ENCODE measurements at places on chromosomes 5 and 9.

GRCh38 chr5:18216016-18216415, 581.8 kb downstream of the TAF11L14 start:
- DNase-seq = no peak

DNA sequence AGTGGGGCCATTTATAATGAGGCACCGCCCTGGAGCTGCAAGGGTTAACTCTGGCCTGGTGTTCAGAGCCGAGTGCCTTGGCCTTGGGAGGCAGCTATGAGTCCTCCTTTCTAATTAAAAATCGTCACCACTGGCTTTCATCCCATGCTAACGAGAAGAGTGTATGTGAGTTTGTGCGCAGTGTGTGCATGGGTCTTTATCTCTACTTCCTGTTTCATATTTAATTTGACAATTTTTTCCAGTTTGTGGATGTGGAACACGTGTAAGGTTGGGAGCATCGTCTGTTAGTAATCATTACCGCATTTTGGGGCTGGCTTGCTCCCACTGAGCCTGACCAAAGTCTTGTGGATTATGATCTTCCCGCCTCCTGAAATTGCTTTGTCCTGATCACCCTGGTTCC, 76.4 kb downstream of the NDFIP1 start:
- DNase-seq = no peak

- no peak for DNase-seq
These were observed 55.3 kb upstream of the MTAP start for GRCh38 chr9:21747175-21747574.

DNA sequence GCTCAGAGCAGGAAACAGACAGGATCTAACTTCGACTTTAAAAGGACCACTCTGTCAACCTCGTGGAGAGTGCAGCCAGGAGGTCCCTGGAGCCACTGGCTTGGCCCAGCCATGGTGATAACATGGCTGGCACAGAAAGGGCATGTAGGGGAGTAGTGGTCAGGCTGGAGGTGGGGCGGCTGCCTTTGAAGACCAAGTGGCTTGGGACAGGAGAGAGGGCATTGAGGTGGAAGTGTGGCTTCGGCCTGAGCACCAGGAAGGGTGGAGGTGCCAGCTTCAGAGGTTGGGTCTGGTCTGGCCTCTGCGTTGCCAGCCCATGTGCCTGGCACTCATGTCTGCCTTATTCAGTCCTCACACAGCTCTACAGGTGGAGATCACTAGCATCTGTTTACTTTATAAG, 270.0 kb downstream of the NSG2 start:
- DNase-seq = no peak

- no peak for DNase-seq
These were observed 266.1 kb downstream of the SMARCA2 start for GRCh38 chr9:2281031-2281802.

DNA sequence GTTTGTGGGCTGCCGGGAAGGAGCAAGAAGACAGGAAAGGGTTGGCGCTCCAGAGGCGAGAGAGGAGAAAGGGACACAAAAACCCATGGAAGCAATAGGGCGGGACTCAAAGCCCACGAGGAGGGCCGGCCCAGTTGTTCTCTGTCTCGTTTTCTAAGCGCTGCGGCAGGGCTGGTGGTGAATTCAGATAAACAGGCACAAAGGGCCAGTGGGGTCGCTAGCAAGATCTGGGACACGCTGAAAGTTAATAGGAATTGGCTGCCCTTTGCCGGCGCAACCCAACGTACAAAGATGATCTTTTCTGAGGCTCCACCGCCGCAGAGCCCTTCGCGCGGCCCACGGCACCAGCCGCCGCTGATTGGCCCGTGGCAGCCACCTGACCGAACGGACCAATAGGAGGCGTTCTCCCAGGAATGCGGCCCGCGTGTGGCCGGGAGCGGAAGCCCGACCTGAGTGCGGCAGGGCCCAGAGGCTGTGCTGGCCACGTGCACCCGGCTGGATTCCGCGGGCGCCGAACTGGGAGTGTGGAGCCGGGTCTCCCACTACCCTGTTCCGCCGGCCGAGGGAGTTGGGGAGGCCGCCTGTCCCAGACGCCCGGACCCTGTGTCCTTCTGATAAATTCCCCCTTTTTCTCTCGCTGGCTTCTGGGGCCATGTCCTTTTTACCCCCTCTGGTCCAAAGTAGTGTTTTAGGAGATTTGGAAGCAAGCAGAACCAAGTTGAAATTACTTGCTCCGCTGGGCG, 16.8 kb upstream of the NSD1 start:
- DNase-seq = peak; percentile 75

- DNase-seq = no peak
These were observed 79.7 kb downstream of the THBS4 start for GRCh38 chr5:80114860-80115259.

- no peak for DNase-seq
These were observed 17.9 kb downstream of the SLCO4C1 start for GRCh38 chr5:102278231-102278630.

GRCh38 chr9:110332766-110333165, 4.9 kb downstream of the TXNDC8 start:
- no peak for DNase-seq

DNA sequence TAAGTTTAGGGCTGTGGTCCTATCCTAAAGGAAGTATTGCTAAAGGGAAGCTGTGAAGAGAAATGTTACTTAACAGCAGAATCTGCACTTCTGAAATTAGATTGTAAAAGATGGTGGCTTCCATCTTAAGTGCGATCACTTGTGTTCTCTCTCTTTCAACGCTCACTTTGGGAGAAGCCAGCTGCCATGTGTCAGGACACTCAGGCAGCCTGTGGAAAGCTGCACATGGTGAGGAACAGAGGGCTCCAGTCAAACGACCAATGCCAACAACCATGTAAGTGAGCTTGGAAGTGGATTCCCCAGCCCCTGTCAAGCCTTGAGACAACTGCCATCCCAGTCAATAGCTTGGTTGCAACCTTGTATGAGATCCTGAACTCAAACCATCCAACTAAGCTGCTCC, 51.7 kb upstream of the GLRX start:
- DNase-seq = no peak

- no peak for DNase-seq
These were observed 8.7 kb downstream of the CLTB start for GRCh38 chr5:176407456-176408251.

DNA sequence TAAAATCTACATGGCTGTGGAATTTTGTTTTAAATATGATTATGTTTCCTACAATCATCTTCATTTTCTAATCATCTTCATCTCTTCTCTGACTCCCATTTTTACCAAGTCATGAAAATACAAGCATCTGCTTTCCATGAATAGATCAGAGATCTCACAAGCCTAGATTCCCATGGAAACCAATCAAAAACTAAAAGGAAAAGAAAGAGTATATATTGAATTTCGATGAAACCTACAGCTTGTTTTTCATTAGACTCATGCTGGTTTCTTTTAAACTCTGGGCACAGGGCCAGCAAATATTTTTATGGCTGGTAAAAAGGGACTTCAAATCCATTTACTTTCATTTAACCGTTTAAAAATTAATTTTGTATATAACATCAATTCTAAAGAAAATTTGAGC, 51.2 kb downstream of the INVS start:
- DNase-seq = no peak

DNA sequence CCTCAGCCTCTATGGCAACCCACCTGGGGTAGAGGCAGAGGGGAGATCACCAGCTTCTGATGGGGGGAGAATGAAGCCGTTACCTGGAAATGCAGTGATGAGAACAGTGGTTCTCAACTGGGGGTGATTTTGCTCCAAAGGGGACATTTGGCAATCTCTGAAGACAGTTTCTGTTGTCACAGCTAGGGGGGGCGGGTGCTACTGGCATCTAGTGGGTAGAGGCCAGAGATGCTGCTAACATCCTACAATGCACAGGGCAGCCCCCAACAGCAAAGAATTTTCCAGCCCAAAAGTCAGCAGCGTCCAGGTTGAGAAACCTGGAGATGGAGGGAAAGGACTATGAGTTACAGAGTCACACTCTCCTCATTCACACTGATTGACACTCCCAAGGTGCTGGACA, 84.5 kb downstream of the FGF1 start:
- DNase-seq = no peak

DNA sequence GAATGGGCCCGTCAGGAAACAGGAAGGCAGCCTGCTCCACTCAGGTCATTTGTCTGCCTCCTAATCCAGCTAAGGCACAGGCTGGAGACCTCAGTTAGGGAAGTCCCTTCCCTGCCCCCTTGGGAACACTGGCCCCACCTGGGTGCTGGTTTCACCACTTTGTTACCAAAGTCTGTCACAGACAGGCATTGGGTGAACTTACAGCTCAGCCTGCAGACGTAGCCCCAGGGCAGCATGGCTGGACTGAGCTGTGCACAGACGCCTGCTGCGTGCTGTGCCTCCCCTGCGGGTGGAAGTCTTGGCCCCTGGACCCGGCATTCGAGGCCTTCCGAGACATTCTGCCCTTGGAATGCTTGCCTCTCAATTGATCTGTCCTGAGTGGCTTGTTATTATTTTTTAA, 48.9 kb downstream of the TENT4A start:
- no peak for DNase-seq

- no peak for DNase-seq
These were observed 109.6 kb downstream of the FGF18 start for GRCh38 chr5:171528865-171529614.

GRCh38 chr9:124878518-124878917, 16.6 kb downstream of the ARPC5L start:
- DNase-seq = no peak

DNA sequence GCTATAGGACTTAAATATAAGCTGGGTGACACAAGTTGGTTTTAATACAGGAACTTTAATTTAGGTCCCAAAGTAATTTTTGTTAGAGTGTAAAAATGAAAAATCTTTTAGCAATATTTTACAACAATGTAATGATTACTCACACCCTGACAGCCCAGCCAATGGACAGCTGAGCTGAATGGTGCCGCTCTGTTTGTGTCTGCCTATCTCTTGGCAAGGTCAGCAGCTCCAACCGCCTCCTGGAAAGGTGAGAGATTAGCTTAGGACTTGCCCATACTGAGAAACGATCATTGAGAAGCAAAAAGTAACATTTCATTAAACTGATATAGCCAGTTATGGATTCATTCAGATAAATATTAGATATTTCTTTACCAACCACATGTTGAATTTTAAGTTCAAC, 463.6 kb upstream of the CD180 start:
- DNase-seq = no peak

DNA sequence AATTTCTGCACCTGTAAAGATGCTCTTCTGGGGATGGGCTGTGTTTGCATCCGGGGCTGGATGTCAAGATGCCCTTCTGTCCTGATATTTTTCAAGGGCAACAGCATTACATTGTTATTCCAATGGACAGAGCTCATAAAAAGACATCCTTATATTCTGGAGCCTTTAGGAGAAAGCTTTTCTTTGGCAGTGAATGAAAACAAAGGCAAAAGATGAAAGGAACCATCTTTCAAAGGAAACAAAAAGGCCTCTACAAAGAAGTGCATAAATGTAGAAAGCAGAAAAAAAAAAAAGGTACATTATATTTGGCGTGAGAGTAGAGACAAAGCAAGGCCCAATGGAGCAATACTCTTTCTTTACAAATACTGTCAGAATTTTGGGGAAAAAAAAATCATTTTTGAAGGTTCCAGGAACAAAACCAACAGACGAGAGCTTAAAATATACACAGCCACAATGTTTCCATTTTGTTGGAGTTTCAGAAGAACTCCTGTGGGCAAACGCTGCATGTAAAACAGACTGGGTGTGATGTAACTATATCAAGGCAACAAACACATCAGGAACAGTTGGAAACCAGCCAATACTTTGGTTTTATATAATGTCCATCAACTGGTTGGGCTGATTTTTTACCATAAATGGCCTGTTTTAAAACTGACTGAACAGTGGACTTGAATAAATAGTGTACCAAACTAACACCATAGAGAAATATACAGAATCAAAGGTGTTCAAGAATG, 885.6 kb upstream of the DMAC1 start:
- DNase-seq = no peak

- DNase-seq = no peak
These were observed 208.9 kb downstream of the PDE4D start for GRCh38 chr5:59684388-59685190.

DNA sequence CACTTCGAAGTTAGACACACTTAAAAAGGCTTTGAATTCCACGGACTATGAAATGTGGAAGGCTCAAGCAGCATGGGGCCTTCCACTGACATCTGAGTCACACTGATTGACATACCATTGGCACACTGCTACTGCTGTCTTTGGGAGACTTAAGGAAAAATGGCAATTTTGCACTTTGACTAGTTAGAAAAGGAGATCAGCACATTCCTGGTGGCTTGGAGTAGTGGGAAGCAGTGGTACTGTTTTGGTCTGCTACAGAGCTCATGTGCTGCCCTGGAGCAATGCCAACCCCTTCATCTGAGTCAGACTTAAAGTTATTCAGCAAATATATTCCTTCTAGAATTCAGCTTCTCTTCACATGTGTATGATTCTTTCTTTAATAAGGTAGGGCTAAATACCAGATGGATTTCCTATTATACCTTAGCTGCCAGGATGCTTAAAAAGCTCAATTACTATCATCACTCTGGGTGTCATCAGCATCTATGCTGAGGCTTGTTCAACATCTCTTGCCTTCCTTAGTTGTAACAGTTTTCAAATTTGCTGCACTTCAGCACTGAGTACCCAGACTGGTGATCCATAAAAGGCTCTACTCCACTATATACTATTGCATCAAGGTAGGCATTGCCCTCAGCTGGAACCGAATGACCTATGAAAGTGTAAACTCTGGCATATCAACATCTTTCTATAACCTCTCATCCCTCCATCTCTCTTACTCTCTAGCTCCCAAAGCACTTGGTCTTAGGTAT, 42.3 kb upstream of the MOCS2 start:
- DNase-seq = no peak

GRCh38 chr5:59817536-59817935, 76.0 kb downstream of the PDE4D start:
- no peak for DNase-seq

- DNase-seq = no peak
These were observed 37.8 kb downstream of the GLRX start for GRCh38 chr5:95784514-95785302.

Measured in stimulated activated CD4-positive, alpha-beta T cell treated with anti-CD3 and anti-CD28 coated beads, Interleukin-1b, Interleukin-23, amount 100 ng/mL, for 4 hours (primary cell).